ENCODE measurements at places on chromosomes 2 and 18.

GRCh38 chr2:135742325-135742757 is 686 bp downstream of the UBXN4 start:
- peak; percentile 47 for DNase-seq

GRCh38 chr18:58635891-58636290 is 7.0 kb upstream of the ALPK2 start:
- DNase-seq: peak; percentile 64

- no peak for DNase-seq
These were observed 17.0 kb upstream of the ATL2 start for GRCh38 chr2:38394041-38394440.

DNA sequence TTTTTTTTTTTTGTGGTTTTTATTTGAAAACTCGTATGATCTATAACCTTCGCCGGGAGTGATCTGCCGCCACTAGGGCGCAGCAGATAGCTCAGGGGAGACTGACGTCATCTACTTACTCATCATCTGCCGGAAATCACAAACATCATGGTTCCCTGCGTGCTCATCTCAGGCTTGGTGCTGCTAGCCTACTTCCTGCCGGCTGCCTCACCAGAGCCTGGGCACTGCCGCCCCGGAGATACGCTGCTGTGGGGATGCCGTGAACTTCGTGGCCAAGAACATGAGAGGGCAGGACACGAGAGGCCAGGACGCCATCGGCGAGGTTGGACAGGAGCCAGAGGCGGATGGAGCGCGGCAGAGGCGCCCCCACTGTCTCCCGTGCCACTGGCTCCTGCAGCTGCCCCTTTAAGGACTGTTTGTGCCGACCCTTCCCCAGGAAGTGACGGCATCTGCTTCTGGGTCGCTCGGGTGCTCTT is 68.8 kb downstream of the DOK6 start:
- peak; percentile 5 for DNase-seq

DNA sequence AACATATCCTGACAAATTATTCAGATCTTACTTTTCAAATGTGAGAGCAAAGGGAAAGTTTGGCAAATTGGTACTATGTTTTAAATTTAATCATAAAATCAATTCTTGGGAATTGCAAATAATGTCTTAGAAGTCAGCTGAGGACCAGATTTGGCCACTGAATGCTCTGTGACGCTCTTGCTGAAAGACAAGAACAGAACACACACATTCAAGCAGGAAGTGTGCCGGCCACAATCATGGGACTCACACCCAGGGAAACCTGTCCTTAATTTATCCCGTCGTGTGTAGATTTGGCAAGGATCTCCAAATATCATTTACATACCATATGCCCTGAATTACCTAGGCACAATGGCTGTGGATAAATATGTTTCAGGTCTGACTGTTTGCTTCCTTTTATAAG is 253.1 kb downstream of the TCF4 start:
- DNase-seq: peak; percentile 42

DNA sequence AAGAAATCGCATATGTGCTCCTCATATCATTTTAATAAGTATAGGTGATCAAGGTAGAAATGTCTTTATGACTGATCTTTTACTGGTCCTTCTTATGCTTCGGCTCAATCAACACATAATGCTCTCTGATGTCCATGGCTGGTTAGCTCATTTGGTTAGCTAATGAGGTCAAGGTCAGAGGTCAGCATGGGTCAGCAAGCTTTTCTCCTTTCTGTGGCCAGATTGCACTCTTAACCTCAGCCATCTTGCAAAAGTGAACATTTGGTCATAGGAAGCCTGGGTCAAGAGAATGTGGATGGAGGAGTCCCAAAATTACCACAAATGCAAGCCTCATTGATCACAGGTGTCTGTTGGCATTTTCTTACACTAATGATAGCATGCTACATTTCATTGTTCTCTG is 35.4 kb upstream of the DARS1 start:
- no peak for DNase-seq

DNA sequence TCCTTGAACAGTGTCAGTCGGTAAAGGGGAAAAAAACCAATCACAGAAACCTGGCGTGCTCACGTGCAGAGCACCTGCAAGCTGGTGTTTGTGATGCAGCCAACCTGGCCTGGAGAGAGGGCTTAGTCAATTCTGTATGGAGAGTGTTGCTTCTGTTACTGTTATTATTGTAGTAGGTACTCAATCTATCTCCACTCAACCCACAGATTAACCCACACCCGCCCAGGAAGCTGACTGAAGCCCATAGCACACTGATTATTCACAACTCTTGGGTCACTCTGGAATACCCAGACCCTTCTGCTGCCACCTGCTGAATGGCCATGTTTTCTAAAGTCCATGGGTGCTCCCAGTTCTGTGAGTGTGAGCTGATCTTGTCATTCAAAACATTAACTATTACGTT is 53.9 kb downstream of the TNFRSF11A start:
- DNase-seq: no peak

- no peak for DNase-seq
These were observed 87.1 kb upstream of the KCTD1 start for GRCh38 chr18:26635466-26635865.

GRCh38 chr2:223101340-223102039 is 49.5 kb downstream of the KCNE4 start:
- DNase-seq: peak; percentile 55

DNA sequence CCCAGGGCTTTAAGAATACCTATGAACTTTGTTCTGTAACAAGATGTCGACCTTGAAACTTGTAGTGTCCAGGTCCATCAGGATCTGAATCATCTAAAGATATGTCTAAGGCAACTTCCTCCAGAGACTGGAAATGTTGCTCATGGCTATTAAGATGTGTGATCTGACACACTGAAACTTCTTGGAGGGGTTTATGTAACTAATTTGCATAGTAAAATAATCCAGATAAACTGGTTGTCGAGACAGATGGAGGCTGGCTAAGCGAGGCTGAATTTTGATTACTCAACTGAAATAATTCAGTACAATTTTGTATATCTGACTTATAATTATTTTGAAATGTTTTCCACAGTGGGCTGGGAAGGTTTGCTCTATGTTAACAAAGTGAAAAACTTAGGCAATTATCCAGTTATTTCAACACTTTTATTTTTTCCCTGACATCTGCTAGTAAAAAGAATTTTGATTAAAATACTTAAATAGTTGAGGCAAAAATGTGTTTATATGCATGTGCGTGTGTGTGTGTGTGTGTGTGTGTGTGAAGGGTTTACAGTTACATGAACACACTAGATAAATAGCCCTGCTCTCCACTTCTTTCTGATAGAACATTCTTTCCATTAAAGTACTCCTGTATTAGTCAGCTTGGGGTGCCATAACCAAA is 11.4 kb upstream of the MAP3K20 start:
- DNase-seq: peak; percentile 73

DNA sequence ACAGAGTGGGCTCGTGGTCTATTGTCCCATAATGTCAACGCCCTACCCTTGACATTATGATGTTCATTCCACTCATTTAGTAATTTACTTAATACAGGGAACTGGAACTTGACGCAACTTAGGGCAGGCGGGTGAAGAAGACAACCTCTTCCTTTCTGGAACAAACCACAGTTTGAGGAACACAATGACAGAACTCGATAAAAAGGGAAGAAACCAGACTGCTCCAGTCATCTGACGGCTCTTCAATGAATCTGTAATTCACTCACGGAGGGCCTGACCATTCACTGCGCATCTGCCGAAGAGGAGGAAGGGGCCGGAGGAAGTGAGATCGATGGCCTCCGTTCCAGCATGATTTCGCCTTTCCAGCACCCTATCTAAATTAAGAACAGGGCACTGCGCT is 83.2 kb downstream of the BCL2 start:
- DNase-seq: no peak

DNA sequence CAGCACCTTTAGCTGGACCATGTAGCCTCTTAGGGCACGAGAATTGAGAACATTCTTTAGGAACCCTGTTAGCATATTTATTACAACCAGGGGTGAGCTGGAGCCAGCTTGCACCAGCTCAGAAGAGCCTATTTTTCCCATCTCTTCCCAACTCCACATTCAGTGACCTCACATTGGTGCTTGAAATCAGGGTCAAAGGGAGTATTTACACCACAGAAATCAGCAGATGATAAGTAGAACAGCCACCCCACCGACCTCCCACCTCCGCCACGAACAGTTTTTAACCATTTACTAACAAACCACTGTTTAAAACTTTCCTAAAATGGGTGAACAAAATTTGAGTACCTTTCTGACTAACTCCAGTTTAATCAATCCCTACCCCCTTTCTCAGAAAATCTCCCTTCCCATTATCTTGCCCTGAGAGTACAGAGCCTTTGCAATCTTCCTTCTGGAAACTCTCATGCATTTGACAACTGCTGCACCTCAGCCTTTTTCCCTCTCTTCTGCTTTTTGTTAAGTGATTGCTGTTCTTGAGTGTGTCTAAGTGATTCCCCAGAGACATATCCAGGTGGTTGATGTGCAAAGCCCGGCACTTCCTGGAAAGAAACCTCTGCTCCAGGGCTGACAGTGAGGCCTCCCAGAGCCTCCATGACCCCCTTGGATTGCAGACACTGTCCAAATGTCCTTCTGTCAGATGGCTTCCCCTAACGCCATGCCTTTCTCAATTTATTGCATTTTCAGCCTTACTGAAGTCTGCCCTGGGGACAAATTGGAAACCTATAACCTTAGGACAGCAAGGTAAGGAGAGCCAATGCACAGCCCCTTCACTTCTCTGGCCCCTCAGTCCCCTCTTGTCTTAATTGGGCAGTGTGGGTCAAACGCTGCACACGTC is 389.5 kb upstream of the TNP1 start:
- no peak for DNase-seq

DNA sequence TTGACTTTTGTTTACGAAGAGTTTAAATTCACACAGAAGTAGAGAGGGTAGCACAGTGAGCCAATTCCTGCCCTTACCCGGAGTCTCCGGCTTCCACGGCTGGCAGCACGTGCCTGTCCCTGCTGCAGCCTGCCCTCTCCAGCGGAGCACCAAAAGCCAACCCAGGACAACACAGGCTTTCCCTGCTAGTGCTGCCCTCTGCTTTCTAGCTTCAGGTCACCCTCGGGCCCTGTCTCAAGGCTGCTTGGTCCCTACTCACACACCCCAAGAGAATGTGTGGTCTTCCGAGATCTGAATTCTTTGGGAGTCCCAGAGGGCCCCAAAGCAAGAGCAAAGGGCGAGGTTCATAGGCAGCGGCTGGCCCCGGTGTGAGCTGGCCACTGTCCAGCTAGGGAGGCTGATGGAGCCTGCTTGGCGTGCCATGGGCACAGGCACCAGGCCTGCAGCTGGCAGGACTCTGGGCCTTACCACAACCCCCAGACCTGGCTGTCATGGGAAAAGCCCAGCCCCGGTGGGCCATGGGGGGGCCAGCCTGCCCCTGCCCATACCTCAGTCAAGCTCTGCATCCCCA is 7.0 kb upstream of the HS6ST1 start:
- no peak for DNase-seq

DNA sequence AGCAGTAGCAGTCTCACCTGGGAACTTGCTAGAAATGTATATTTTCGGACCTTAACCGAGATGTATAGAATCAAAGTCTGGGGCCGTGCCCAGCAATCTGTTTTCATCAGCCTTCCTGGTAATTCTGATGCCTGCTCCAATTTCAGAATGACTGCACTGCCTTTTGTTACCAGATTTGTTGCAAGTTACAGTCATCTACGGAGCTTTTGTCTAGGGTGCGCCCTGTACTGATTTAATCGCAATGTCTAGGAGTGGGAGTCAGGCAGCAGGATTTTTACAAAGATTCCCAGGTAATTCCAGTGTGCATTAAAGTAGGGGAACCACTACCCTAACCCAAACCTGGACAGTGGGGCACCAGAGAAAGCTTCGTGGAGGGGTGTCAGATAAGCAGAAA is 178.0 kb downstream of the HAUS1 start:
- no peak for DNase-seq

DNA sequence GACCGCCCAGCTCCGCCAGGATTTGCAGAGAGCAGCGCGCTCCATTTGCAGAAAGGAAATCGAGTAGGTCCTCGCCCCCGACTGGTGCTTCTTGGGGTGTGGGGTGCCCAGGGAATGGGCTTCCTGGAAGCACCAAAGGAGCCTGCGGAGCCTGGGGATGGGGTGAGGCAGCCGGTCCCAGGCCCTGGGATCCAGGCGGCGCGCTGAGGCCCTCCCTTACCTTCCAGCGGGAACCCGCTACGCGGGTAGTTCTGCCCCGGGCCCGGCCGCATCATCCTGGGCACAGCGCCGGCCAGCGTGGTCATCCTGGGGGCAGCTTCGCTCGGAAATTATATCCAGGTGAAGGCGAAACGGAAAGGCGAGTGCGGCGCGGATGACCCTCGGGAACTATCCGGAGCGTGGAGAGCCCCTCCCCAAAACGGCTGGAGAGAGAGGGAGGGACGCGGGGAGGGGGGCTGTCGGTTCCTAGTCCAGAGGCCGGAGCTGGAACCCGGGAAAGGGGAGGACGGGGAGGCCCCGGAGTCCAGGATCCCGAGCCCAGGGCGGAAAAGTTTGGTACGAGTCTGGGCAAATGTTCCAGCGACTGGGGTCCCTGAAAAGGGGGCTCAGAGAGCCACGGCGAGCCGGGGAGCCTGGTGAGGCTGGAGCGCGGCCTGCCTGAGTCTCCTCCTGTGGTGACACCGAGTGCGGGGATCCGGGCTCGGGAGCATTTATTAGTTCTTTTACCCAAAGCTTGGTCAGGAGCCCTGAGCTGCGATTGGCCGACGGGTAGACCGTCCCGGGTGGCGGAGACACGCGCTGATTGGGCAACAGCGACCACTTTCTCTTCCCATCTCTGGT is at the start of gene PAX3:
Gene PAX3 (minus strand): TSS at position 688 of the 840 bp plus-strand sequence. CDS start 383 bp downstream, at position 305.
- DNase-seq: no peak

- peak; percentile 12 for DNase-seq
These were observed 284.9 kb downstream of the OSR1 start for GRCh38 chr2:19073522-19073921.

DNA sequence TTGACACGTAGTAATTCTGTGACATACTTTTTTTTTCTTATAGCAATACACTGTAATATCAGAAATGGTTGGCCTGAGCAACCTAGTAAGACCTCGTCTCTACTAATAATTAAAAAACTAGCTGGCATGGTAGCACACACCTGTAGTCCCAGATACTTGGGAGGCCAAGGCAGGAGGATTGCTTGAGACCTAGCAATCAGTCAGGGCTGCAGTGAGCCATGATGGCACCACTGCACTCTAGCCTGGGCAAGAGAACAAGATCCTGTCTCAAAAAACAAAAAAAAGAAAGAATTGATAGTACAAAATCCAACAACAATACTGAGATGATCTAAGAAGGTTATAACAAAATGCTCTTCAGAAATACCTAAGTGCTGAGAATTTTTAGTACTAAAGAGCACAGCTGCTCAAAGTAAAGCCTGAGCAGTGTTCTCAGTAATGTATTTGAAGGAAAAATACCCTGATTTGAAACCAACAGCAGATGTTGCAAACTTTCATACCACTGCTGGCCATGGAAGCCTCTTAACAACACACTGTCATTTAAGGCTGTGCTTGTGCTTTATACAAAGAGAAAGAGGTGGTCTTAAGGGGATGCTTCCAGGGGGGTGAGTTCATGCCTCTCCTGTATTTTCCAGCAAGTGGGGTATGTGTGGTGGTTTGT is 132.6 kb upstream of the CDCA7 start:
- DNase-seq: no peak

GRCh38 chr2:193907561-193907960 is 1712.8 kb upstream of the TMEFF2 start:
- DNase-seq: no peak

DNA sequence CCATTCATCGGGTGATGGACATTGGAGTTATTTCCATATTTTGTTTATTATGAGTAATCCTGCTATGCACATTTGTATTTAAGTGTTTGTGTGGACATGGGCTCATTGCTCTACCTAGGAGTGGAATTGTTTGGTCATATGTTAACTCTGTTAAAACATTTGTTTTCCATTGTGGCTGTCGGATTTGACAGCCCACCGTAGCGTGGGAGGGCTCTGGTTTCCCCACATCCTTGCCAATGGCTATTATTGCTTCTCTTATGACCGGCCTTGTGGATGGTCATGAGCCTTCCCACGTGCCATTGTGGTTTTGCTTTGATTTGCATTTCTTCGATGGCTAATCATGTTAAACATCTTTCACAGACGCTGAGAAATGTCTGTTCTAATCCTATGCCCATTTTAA is 92.0 kb downstream of the ZNF236 start:
- DNase-seq: no peak
